ENCODE measurements at places on chromosomes 6 and 20. TPM values are rescaled to one million over a fixed set of nuclear protein-coding genes. Genes with fewer than 3 reads are reported as not detected.

TFAP2C gene
- total RNA-seq, result 0.08 TPM

LINC00237 gene
- not detected for total RNA-seq

LRP11 gene
- 74.1 TPM for total RNA-seq

FOXQ1 gene
- 1.3 TPM for total RNA-seq

CITED2 gene
- total RNA-seq, result 44.6 TPM

BTN1A1 gene
- total RNA-seq, result not detected

RNF144B gene
- total RNA-seq, result 1.2 TPM

EEF1A2 gene
- total RNA-seq, result not detected

TBX18 gene
- total RNA-seq, result 27.1 TPM

RALGAPB gene
- total RNA-seq, result 49.0 TPM

IRAK1BP1 gene
- total RNA-seq, result 7.9 TPM
